ENCODE measurements at places on chromosomes 1 and 21.

- no peak for DNase-seq
These were observed 22.4 kb downstream of the CASQ2 start for GRCh38 chr1:115746021-115746690.

GRCh38 chr21:26079366-26079765, 91.2 kb downstream of the APP start:
- DNase-seq, result no peak

- DNase-seq, result no peak
These were observed 105.9 kb downstream of the RGL1 start for GRCh38 chr1:183910845-183911244.

GRCh38 chr1:7315316-7315715, 455.8 kb upstream of the VAMP3 start:
- no peak for DNase-seq

- DNase-seq, result no peak
These were observed 16.0 kb upstream of the PLEKHG5 start for GRCh38 chr1:6507461-6507911.

DNA sequence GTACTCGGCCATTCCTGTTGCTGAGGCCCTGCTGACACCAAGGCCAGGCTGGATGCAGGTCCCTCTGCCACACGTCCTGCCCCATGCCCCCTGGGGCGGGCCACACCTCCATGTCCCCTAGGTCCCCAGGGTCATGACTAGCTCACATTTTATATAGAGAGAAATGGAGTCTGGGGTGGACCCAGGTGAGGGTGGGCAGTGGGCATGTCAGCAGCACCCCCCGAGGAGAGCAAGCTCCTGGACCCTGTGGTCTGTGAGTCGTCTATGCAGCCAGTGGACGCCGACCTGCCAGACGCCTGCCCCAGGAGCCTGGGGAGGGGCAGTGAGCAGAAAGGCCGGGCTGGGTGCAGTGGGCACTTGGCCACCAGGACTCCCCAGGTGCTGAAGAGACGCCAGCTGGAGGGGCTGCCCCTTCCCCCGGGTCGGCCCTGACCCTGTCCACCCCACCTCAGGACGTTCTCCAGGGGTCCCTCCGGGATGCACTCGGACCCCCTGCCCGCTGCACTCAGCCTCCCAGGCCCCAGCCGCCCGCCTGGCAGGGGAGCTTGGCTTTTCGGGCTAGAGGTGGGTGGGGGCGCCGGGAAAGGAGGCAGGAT, 15.9 kb downstream of the SAMD11 start:
- no peak for DNase-seq

DNA sequence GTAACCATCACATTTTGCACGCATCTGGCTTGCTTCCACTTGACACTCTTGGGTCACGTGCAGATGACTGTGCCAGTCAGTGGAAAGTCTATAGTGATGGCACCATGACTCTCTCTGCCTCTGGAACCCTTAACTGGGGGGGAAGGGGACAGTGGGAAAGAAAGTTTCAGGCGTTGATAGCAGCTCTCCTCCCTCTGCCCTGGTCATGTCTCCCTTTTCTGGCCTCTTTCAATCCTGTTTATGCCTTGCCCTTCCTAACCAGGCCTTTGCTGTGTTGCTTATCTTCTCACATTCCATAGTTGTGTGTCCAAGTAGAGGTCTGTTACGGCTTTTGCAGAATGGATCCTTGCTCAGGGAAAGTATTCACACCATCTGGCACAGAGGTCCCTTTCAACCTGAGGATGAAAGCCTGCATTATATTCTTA, 93.5 kb downstream of the NRDC start:
- no peak for DNase-seq

DNA sequence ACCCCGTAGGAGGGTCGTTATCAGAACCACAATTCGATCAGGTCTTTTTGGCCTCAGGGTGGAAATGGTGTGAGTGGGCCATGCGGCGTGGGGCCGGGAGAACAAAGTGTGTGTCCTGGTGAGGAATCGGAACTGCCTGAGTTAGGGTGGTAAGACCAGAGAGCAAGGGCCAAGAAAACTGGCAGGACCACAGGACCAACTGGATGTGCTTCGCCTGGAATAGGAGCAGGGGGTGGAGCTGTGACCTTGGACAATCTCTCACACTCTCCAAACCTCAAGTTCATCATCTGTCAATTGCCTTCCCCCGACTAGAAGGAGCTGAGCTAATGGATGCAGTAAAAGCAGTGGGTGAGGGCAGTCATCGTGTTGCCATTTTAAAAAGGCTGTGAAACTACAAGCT, 59.5 kb downstream of the NAV1 start:
- no peak for DNase-seq

- peak; percentile 44 for DNase-seq
These were observed 85.9 kb downstream of the USP24 start for GRCh38 chr1:55129194-55129728.

DNA sequence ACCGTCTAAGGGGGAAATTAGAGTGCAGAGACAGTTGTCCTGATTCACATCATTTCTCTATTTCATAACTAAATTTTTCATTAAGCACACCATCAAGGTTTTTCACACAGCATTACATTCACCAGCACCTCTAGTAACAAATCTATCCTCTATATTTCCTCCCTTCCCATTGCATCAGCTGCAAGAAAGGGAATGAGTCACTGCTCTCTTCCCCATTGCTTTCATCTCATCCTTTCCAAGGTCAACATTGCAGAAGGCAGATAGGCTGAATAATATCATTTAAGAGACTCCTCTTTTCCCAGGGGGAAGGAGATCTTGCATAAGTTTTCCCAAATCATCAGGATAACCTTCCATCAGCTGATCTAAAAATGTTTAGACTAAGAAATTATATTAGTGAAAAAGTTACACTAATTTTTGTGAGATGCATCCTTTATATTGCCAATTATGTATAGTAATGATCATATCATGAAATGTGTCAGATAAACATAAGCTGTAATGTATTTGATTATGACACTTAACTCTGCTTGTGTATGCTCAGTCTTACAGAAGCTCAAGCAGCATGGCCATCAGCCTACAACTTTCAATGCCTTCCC, 4.3 kb downstream of the INTS7 start:
- peak; percentile 83 for DNase-seq

DNA sequence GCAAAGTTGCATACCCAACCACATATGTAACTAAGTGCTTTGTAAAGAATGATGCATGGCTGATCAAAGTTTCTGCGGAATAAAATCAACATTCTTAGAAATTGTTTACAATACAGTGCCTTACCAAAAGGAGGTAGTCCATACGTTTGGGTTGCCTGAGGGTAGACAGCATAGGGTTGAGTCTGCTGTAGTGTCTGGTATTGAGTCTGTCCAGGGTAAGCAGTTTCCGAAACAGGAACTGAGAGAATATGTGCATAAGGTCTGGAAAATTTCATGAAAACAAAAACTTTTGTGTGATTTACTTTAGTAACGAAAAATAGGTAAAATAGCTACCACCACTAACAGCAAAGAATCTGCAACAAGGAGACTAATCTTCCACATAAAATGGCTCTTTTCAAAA, 53.0 kb downstream of the EYA3 start:
- no peak for DNase-seq

GRCh38 chr1:114219172-114219868, 65.7 kb upstream of the SYT6 start:
- DNase-seq, result no peak

- no peak for DNase-seq
These were observed 62.0 kb downstream of the SIK1 start for GRCh38 chr21:43364851-43365424.

GRCh38 chr1:110672753-110673108, 2.0 kb downstream of the KCNA3 start:
- DNase-seq, result no peak

- peak; percentile 34 for DNase-seq
These were observed 5.0 kb downstream of the UQCRHL start for GRCh38 chr1:15802234-15802965.

DNA sequence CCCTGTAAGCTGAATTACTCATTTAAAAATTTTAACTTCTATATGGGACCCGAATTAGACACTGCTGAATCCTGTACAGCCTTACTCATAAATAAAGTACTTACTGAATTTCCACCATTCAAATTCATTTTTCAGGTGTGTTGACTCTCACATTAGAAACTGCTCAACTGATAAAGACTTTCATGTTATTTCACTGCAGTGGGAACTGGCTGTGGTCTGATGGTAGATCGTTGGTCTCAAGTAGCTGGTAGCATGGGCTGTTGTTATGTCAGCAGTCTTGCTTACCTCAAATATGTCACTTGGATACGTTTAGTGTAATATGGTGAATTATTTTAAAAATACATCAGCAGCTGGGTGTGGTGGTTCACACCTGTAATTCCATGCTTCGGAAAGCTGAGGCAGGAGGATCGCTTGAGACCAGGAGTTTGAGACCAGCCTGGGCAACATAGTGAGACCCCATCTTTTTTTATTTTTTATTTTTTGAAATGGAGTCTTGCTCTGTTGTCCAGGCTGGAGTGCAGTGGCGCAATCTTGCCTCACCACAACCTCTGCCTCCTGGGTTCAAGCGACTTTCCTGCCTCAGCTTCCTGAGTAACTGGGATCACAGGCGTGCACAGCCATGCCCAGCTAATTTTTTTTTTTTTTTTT, 10.4 kb downstream of the DEGS1 start:
- no peak for DNase-seq

DNA sequence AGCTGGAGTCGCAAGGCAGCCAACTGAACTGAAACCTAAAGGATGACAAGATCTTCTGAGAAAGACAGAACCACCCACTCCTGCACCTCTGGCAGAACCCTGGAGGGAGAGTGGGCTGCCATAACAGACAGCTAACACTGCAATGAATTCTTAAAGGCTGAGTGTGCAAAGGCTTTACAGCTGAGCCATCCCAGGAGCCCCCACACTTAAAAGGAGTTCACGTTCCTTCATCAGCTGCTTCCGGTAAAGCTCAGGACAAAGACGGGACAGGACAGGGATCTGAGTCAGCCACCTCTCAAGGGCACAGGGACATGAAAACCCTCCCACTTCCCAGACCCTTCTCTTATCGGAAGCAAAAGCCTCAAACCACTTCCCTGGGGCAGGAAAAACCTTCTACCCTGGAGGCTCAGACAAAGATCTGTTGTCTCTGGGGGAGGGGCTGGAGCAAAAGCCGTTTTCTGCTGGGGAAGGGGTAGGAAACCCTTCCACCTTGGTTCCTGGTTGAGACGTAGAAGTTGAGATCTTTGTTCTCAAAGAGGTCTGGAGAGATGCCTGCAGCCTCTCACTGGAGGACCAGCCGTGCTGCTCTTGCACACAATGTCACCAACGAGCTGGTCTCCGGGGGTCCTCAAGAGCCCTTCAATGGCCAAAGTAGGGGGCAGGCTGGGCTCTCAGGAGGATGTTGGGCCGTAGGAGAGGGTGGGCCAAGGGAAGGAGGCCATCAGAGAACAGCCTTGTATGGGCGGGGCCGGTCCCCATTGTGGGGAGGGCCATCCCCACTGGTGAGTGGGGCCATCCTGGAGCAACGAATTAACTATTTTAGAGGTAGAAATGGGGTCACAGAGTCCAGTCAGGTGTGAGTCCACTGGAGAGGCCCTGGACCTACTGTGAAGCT, 452.4 kb downstream of the PTPRU start:
- peak; percentile 76 for DNase-seq

DNA sequence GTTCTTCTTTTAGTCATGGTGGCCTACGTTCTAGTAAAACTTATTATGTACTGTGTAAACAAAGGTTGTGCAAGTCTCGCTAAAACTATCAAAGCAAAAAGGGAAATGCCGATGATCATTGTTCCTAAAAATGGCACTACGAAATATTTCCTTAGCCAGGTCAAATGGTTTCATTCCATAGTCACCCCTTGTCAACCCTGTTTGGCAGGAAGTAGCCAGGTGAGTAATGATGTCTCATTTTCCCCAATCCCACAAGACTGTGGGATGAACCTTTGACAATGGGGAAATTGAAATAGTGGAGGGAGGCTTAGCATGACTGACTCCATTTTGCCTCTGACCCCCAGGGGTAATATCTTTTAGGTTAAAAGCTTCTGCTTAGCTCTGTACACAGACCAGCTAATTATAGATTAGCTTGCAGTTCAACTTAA, 5.6 kb upstream of the REN start:
- peak; percentile 77 for DNase-seq

DNA sequence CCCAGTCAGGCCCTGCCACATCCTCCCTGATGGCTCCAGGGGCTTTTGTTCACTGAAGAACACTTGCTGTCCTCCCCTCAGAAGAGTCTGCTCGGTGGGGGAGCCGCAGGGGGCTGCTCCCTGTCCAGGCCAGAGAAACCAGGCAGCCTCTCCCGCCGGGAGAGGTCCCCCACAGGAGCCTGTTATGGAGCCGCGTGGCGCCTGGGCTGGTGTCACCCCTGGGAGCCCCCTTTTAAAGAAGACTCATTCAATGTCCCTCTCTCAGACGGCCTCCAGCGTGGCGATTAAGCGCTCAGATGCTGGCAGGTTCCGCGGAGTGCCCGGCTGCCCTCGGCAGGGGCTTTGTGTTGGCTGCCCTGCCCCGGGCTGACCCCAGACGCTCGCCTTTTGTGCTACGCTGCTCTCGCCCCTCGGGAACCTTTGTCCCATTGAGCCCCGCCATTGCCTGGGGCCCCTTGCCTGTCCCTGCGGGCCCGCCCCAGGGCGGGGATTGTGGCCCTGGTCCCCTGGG, 43.1 kb downstream of the SKI start:
- no peak for DNase-seq

DNA sequence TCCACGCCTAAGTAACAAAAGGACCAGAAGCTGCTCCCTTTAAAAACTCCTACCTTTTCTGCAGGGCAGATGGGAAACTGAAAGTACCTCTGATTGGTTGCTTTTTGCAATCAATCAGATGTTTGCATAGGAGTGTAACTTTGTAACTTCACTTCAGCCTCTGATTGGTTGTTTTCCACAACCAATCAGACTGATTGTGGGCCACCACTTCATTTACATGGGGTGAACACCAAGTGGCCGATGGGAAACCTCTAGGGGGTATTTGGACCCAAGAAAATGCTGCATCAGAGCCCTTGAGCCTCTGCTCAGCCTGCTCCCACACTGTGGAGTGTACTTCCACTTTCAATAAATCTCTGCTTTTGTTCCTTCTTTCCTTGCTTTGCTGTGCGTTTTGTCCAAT, 32.8 kb upstream of the CD1D start:
- no peak for DNase-seq

DNA sequence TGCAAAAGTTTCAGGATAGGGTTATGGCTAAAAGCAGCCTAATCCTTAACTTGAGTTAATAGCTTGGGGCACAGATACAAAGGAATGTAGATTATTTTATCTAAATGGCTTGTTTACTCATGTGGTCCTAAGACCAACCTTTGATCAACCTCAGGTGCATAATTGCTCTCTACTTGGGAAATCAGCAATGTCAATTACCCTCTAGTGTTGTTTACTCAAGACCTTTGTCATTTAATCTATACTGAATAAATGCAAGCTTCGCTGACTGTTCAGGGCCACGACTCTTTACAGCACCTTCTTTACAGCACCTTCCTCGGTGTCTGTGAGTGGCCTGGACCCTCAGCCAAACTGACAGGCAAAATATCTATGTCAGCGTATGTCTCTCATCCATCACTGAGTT, 217.5 kb upstream of the MAP1LC3C start:
- no peak for DNase-seq

- no peak for DNase-seq
These were observed 87.0 kb downstream of the ACBD6 start for GRCh38 chr1:180415236-180415848.

DNA sequence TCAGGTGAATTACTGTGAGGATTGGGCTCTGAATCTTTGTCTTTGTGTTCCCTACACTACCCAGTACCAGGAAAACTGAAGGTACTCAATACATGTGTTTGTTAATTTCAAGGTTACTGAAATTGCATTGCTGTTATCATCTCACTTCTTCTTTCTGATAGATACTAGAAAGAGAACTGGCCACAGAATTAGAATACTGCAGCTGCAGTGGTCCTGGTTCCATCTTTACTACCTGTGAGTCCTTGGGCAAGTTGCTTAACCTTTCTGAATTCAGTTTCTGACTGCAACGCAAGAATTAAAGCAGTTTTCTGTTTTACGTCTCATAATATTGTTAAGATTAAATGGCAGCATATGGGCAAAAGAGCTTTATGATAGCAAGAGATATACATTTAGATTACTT, 263.5 kb downstream of the LMO4 start:
- no peak for DNase-seq

Measured in HFFc6 (cell line).